Skin of body (tissue), 3 donors: ENCODE measurements at places on chromosomes 6 and 20. TPM values are rescaled to one million over a fixed set of nuclear protein-coding genes. Genes with fewer than 3 reads are reported as not detected.

PCSK2 gene
- 2.2 TPM for total RNA-seq

THEMIS gene
- total RNA-seq: 0.10 TPM

GNL1 gene
- total RNA-seq: 35.8 TPM

LRRN4 gene
- total RNA-seq: 0.20 TPM

COL9A1 gene
- total RNA-seq: 1.8 TPM

NR2E1 gene
- not detected for total RNA-seq

NOX3 gene
- total RNA-seq: not detected

XPO5 gene
- 25.1 TPM for total RNA-seq

SLC52A3 gene
- total RNA-seq: 1.5 TPM

EPPIN gene
- total RNA-seq: not detected

ALDH5A1 gene
- 7.7 TPM for total RNA-seq

TFAP2A gene
- total RNA-seq: 25.0 TPM

ZNF334 gene
- 7.6 TPM for total RNA-seq

MOXD1 gene
- 15.6 TPM for total RNA-seq

SLC35B2 gene
- total RNA-seq: 26.1 TPM

MATN4 gene
- 0.99 TPM for total RNA-seq

DNAAF9 gene
- total RNA-seq: 14.7 TPM

KCNK15 gene
- total RNA-seq: 0.59 TPM

ADGRF5 gene
- 24.4 TPM for total RNA-seq

AP5S1 gene
- total RNA-seq: 5.8 TPM

AVP gene
- total RNA-seq: not detected

CDC5L gene
- total RNA-seq: 23.3 TPM

ZNF831 gene
- total RNA-seq: 0.20 TPM

FAM83B gene
- total RNA-seq: 47.7 TPM

GNRH2 gene
- total RNA-seq: not detected

SLC4A11 gene
- total RNA-seq: 0.59 TPM

MYL9 gene
- total RNA-seq: 10.3 TPM

ZSCAN16 gene
- total RNA-seq: 2.8 TPM

CLDN20 gene
- total RNA-seq: 0.30 TPM

SLC25A27 gene
- 20.7 TPM for total RNA-seq

RFX6 gene
- not detected for total RNA-seq

OPRL1 gene
- 0.89 TPM for total RNA-seq

ADGRF1 gene
- 0.10 TPM for total RNA-seq

PMEPA1 gene
- total RNA-seq: 11.7 TPM

BCAS1 gene
- total RNA-seq: 3.4 TPM

FUT9 gene
- 0.10 TPM for total RNA-seq

FRMD1 gene
- 0.20 TPM for total RNA-seq

SLC26A8 gene
- total RNA-seq: 0.20 TPM

NKAIN2 gene
- total RNA-seq: 0.59 TPM

MTHFD1L gene
- 12.2 TPM for total RNA-seq

BHLHE23 gene
- total RNA-seq: not detected

BRD2 gene
- total RNA-seq: 86.3 TPM

PRDM13 gene
- not detected for total RNA-seq

KCNK5 gene
- 1.4 TPM for total RNA-seq

FAM184A gene
- 3.7 TPM for total RNA-seq

SIM1 gene
- 2.5 TPM for total RNA-seq

PRR18 gene
- total RNA-seq: 0.20 TPM
